Cortex of kidney (tissue), 1 donor: ENCODE measurements at places on chromosomes 11 and 22.

- no peak for DNase-seq
These were observed 587.2 kb downstream of the BRD1 start for GRCh38 chr22:49240472-49240871.

- no peak for DNase-seq
These were observed 6.1 kb downstream of the THY1 start for GRCh38 chr11:119416606-119417580.

- no peak for DNase-seq
These were observed at the start of gene MMP10 for GRCh38 chr11:102780491-102780918. MMP10 (minus strand) TSS chr11:102780628; CDS start chr11:102780591, 37 bp downstream.

- no peak for DNase-seq
These were observed 282.9 kb downstream of the LUZP2 start for GRCh38 chr11:24779791-24780190.

- DNase-seq = no peak
These were observed 293.8 kb downstream of the NXPE2 start for GRCh38 chr11:114972105-114972504.

- no peak for DNase-seq
These were observed 22.4 kb upstream of the THY1 start for GRCh38 chr11:119445379-119445778.

DNA sequence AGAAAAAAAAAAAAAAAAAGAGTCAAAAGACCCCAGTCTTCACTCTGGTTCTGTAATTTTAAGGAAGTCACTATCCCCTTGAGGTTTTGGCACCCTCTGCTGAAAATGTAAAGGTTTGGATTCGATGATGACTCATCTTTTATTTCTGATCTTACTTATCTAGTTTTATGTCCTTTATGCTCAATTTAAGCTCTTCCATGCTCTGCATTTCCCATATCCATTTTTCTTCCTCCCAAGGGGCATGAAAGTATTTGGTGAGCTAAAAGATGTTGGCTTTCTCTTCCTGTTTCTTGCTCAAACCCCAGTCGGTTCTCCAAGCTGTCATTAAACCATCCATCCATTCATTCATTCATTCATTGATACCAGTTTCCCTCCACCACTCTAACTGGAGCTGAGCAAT is 61.0 kb upstream of the CDON start:
- no peak for DNase-seq

DNA sequence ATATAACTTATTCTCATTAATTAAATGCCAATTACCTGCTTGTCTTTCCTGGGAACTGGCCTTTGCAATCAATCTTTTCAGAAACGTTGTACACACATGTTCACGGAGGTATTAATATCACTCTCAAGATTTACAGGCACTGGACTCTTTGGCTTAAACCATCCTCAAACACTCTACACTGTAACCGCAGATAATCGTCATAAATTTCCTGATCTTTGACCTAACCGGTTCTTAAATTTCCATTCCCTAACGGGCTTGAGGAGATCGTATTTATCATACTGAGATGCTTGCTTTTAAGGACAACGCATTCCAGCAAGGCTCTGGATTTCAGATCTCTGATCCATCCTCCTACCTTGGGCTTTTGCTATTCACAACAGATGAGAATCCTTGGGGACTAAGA is 72.8 kb downstream of the ARL14EP start:
- no peak for DNase-seq

GRCh38 chr11:19650467-19650866 is 62.2 kb upstream of the NAV2 start:
- no peak for DNase-seq

DNA sequence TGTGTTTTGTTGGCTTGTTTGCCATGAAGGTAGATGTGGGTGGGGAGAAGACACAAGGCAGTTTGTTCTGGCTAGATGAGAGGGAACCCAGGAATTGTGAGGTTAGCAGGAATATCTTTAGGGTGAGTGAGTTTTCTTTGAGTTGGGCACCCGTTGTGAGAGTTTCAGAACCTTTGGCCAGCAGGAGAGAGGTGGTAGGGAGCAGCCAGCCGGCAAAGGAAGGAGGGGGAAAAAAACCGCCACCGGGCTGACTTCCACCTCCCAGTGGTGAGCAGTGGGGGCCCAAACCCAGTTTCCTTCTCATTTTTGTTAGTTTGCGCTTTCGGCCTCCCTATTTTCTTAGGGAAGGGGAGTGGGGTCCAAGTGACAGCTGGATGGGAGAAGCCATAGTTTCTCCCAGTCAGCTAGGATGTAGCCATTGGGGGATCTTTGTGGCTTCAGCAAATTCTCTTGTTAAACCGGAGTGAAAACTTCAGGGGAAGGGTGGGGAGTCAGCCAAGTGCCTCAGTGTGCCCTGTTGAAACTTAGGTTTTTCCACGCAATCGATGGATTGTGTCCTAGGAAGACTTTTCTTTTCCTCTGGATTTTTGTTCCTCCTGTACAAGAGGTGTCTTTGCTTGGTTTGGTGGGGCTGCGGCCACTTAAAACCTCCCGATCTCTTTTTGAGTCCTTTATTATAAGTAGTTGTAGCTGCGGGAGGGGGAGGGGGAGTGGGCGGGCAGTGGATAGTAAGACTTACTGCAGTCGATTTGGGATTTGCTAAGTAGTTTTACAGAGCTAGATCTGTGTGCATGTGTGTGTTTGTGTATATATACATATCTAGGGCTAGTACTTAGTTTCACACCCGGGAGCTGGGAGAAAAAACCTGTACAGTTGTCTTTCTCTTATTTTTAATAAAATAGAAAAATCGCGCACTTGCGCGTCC is 1.1 kb upstream of the GCAT start:
- DNase-seq = no peak
